ENCODE measurements at places on chromosomes 6 and 20.

DNA sequence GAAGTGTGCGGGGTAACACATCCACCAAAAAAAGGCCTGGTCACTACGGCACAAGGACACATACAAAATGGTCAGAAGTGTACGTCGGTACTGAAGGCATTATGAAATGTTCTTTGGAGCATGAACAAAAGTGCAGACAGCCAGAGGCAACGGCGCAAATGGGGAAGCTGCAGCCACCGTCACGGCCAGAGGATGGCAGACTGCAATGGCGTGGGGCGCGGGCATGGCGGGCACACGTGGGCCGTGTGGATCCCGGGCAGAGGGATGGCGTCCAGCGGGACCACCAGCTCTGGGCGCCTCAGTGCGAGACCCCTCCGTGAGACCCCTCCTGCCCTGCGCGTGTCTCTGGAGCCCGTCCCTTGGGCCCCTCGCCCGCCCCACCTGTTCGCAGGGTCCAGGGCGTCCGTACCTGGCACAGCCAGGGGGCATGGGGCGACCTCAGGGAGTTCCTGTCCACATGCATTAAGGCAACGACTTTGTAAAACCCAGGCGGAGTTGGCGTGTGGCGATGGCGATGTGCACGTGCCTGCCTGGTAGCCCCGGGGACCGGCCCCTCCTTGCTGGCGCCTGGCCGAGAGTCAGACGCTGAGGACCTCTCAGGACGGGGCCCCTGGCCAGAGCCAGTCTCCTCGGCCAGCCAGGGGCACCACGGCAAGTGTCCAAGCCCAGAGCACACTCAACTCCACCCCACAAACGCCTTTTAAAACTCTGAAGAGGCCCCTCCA is 39.5 kb upstream of the CHRNA4 start:
- no peak for DNase-seq

GRCh38 chr6:166598441-166599138 is 12.1 kb upstream of the RAMACL start:
- peak; percentile 88 for DNase-seq

DNA sequence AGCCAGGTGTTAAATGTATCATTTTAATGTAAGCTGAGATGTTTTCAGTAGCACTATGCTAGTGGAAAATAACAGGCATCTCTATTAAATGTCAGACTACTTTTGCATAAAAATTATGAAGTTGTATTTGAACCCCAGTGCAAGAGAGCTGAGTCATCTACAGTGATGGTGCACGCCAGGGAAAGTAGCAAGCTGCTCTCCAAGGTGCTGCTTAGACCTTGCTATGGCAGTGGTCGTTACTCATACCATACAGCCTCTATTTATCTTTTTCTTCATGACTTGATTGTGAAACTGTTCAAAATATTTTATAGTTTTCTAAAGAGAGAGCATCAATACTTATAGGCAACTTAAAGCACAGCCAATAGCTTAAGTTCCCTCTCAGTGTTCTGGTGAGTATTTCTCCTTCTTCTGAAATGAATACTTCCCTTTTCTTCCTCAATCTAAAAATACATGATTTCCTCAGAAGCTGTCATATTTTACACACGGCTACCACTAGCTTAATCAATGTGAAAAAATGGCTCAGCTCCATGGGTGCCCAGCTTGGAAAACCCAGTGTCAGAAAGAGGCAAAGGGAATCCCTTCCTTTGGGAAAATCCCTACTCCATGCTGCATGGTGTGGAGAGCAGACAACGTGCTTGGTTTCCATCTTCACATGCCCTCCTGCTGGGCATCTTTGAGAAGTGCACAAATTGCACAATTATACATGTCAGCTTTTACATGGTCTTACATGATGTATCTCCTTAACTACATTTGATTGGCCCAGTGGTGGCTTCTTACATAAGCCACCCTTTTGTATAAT is 105.6 kb downstream of the ELOVL4 start:
- DNase-seq = no peak

GRCh38 chr6:133286765-133287164 is 45.6 kb downstream of the EYA4 start:
- no peak for DNase-seq

DNA sequence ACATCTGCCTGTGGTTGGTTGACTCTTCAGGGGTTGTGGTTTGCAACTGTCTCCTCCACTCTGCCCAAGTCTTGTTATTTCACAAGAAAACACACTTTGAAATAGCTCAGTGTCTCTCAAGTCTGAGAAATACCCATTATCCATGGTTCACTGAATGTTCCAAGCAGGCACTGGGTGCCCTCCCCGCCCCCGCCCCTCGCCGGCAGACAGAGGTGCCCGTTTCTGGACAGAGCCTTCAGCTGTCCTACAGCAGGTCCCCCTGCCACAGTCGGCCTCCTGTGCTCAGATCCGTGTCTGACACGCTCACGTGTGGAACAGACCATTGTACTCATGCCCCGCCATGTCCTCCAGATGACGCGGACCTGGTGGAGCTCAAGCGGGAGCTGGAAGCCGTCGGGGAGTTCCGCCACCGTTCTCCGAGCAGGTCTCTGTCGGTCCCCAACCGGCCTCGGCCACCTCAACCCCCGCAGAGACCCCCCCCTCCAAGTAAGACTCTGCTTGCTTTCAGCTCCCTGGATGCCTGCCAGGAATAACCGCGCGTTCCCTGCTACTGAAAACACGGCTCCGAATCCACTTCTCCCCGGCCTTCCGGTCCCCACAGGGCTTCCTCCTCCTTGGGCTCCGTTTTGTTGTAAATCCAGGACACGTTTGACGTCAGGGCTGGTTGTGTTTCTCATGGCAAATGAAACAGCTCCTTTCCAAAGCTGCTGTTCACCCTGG is 81.4 kb downstream of the SERAC1 start:
- peak; percentile 38 for DNase-seq

DNA sequence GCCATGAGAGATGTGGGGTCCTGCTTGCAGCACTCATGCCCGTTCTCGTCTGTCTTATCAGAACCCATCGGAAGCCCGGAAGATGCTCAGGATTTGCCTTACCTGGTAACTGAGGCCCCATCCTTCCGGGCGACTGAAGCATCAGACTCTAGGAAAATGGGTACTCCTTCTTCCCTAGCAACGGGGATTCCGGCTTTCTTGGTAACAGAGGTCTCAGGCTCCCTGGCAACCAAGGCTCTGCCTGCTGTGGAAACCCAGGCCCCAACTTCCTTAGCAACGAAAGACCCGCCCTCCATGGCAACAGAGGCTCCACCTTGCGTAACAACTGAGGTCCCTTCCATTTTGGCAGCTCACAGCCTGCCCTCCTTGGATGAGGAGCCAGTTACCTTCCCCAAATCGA is 8.3 kb downstream of the PI16 start:
- peak; percentile 22 for DNase-seq

DNA sequence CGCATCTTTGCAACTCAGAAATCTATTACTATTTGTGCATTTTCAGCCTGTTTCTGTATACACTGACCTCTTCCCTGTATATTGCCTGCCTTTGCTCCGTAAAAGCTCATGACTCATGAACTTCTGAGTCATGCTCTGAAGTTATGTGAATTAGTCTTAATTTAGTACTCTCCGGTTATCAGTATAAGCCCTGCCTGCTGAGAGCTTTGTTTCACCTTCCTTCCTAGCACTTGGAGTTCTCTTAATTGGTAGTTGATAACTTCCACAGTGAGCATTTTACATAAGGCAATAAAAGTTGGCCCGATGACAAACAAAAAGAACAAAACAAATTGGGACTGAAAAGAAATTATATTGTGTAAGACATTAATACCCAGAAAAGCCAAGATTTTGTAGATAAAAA is 231.4 kb downstream of the GJA1 start:
- DNase-seq = peak; percentile 76

DNA sequence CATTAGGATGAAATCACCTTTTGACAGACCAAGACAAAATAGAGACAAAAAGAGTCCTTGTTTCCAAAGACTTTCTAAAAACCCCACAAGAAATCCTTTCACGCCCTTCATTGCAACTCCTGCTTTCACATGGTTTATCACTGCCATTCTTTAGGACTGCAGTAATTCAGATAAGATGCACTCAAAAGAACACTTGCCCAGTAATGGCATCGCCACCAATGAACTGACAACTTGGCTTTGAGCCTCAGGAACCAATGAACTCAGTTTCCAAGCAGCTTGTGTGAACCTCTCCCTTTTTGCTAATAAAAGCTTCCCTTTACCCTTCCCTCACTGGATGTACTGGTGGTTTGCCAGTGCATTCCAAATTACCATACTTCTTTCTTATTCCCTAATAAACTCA is 21.8 kb downstream of the OSTM1 start:
- no peak for DNase-seq

- no peak for DNase-seq
Measured at GRCh38 chr6:150266963-150267685, 101.7 kb upstream of the IYD start.

DNA sequence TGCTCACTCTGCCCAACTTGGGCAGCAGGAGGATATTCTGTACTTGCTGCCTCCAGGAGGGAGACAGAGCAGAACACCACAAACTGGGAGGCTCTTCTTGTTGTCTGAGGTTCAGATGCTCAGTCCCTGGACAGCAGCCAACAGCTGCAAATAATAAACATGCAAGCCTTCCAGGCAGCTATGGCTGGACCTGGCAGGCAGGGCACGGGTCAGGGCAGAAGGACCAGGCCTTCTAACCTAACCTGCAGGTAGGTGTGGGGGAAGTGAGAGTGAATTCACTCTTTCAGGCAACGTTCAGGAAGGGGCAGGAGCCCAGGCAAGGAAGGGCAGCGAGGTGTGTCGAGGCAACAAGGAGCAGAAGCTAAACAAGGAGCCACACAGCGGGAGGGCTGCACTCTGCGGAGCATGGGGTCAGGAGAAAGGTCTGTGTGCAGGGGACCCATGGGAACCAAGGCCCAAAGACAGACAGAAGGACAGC is 31.5 kb downstream of the NINL start:
- peak; percentile 40 for DNase-seq

DNA sequence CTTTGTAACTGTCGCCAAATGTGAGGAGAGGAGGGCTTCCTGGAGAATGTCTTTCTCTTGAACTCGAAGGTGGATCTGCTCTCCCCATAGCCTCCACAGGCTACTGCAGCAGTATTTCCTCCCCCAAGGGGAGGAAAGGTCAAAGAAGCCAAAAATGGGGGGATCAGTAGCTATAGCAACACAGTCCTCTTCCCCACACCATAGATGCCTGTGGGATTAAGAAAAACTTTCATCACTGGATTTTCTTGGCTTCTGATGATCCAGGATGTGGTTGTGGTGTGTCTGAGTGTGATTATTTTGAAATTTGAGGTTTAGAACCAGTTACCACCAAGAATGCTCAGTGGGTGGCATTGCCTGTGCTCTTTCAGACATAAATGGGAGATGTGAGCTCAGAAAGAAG is 140.1 kb upstream of the SPACA1 start:
- DNase-seq = peak; percentile 21

DNA sequence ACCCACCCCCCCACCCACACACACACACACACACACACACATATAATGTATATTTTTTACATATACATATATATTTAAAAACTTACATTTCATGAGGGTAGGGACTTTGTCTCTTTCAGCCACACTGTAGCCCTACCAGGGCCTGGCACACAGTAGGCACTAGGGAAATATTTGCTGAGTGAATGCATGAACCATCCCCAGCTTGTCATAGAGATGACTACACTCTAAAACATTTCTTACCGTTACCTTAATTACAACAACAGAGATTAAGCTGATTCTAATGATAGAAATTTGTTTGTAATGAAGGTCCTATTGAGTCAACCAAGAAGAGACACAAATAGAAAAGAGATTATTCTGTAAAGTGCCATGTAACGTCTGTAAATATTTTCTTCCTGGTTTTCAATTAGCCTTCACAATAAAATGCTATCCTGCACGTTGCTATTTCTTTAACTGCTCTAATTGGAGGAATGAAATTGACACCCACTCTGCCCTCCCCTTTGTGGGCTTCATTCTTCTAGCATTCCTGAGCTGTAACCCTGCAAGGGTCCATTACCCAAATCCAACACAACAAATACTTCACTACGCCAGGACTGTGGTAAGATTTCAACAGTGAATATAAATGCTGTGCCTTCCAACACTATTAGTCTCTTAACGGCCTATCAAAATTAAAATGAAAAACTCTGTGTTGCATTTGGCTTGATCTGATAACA is 30.8 kb downstream of the SIM1 start:
- DNase-seq = no peak

DNA sequence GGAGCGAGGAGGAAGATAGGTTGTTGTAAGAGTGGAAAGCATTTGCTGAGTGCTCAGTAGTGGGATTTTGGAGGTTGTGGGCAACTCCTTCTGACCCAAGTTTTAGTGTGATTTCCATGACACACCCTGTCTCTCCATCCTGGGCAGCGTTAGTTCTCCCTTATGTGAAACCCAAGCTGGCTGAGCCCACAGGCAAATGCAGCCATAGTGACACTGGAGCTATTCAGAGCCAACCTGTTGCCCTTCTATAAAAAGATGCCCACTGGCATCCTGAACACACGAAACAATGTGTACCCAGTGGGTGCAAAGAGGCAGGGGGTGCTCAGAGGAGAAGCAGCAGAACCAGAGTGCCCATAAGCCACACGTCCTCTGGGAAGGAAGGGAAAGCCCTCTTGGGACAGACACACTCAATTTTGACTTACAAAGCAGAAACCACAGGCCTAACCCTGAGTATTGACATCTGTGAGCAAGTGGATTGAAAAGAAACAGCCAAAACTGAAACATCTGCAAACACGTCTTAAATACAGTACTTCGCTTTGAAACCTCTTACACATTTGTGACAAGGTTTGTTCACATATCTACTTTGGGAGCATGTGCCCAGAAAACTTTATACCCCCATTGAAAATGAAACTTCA is 54.6 kb downstream of the BPIFB1 start:
- no peak for DNase-seq

DNA sequence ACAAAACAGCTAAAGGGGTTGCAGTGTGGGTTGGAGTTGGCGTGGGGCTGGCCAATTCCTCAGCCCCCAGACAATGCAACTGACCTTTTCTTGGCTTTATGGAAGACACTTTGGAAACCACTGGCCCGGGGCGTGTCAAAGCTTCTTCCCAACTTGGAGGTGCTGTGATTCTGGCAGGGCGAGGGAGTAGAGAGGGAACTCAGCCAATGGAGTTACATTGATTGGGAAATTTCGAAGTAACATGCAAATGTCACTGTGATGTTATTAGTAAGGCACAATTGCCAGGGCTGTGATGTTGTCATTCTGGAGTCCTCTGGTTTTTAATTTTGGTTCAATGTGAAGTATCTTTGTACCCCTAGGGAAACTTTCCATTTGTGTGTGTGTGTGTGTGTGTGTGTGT is 41.5 kb upstream of the EPB41L1 start:
- DNase-seq = no peak

- DNase-seq = no peak
Measured at GRCh38 chr6:118746145-118746824, 94.9 kb upstream of the CEP85L start.

DNA sequence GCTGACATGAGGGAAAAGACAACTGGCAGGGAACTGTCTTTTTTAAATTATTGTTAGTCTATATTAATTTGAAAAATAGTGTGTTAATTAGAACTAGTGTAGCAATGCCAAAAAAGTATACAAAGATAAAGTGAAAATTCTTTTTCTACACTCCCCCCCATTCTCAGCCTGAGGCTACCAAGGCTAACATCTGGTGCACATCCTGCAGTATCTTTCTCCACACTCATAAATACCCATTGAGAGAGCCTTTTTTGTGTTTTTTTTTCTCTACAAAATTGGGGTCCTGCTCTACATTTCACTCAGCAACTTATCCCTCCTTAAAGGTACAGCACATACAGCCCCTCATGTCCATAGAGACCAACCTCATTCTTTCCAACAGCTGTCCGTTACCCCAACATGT is 20.7 kb downstream of the PREX1 start:
- DNase-seq = no peak

GRCh38 chr6:26064619-26065257 is 22.5 kb upstream of the HFE start:
- peak; percentile 42 for DNase-seq

- DNase-seq = no peak
Measured at GRCh38 chr6:4885341-4885933, 109.2 kb downstream of the CDYL start.
